ENCODE measurements at places on chromosomes 1 and 21.

- no peak for DNase-seq
Observed at GRCh38 chr1:192601143-192601542, 25.6 kb downstream of the RGS1 start.

DNA sequence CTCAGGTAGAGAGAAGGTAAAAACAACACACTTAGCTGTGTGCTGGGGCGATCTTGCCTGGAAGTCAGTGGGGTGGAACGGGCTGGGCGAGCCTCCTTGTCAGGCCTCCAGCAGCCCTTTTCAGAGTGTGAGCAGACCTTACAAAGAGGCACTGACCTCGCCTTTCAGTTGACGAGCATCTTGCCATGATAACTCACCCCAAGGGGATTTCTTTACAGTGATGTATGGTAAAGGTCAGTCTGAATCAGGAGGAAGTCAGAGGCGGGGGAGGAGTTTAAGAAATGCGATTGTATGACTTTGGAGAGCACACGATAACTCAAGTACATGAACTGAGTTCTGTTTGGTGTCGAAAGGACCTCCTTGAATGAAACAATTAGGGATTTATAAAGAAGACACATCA is 326.5 kb upstream of the PROX1 start:
- no peak for DNase-seq

GRCh38 chr1:115423776-115424175 is 85.7 kb upstream of the NGF start:
- DNase-seq: no peak

- no peak for DNase-seq
Observed at GRCh38 chr1:209513226-209513625, 70.3 kb upstream of the CAMK1G start.

DNA sequence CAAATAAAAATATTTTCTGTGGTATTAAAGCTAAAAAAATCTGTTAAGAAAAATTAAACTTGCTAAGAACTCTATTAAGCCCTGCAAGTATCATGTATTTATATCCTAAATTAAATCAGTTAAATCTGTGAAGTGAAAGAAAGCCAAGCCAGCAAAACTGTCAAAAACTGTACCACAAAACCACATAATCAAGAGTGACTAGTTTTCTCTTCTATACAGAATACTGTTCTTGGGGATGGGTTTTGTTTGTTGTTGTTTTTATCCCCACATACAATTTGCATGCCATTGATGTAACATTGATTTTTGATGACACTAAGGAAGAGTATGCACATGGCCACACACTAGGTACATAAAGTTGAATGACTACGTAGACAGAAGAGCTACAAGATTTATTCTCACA is 20.4 kb downstream of the DPH5 start:
- DNase-seq: no peak

GRCh38 chr21:46188226-46189212 is 4.3 kb upstream of the SPATC1L start:
- DNase-seq: no peak

Measured in stimulated activated CD4-positive, alpha-beta T cell treated with anti-CD3 and anti-CD28 coated beads, Interleukin-15, amount 100 ng/mL, for 1 hour (primary cell).